ENCODE measurements at places on chromosomes 2 and 18.

- no peak for DNase-seq
Observed at GRCh38 chr2:160921386-160921964, 238.8 kb upstream of the TANK start.

- no peak for DNase-seq
Observed at GRCh38 chr2:42961961-42962360, 169.6 kb upstream of the HAAO start.

DNA sequence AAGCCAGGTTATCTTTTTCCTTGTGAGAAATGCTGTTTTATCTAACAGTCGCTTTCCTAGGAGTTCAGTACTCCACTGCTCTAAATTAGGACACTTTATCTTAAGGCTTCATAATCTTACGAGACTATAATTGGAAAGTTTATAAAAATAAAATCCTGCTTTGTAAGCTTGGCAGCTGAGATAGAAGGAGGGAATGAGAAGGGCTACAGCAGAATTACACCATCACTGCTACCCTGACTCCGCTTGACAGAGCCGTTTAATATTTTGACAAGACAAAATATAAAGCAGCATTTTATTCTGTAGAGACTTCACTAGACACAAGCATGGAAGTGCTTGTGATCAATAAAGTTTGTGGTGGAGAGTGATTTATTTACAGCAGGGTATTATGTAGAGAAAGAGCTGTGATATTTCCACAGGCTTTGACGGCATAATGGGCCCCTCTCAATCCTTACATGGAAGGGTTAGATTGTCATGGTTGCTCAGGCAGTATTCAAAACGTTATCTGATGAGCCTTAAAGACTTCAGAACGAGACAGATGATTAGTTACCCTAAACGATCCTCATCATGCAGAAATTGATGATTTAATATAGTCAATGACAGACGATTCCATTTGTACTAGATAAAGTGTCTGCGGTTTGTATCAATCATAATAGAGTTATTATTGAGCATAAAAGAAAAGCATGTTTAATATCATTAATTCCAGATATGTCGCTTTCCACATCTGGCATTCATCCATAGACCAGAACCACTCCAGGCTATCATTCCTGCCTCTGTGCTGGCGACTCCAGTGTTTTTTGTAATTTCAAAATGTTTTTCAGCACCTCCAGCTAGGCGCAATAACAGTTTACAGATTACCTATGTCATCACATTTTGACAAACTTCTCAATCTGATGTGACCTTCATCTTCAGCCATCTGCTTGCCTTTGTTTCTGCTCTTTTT is 242.2 kb downstream of the FIGN start:
- no peak for DNase-seq

DNA sequence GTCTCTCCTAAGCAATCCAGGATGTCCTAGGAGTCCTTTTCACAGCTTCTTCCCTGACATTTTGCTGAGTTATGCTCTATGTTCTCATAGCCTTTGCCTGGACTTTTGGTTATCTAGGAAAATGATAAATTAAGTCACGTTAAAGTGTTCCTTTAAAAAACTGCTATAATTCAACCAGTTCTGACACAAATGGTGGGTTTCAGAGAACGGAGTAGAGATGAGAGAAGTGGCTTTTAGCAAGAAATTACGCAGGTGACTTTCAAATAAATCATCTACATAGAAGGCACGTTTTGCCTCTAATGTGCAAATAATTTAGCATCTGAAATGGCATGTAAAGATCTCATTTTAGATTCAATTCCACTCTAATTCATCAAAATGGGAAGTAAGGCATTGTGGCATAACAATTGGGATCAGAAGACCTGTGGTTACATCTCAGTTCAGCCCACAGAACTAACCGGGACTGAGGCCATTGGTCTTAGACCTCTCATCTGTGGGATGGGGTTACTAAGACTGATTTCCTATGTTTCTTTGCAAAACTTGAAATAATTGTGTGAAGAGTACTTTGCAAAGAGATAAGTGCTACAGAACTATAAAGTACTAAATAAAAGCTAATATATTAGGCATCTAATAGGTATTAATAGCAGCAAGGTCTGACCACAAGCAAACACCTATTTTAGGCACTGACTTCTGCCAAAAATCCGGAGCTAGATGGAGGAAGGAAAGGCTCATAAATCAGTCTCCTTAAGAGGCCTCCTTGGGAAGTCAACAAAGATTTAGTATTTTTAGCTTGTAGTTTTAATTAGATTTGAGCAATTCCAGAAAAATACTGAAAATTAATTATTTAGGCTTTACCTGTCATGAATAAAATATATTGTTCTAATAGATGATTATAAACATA is 211.4 kb downstream of the PIEZO2 start:
- DNase-seq = no peak

DNA sequence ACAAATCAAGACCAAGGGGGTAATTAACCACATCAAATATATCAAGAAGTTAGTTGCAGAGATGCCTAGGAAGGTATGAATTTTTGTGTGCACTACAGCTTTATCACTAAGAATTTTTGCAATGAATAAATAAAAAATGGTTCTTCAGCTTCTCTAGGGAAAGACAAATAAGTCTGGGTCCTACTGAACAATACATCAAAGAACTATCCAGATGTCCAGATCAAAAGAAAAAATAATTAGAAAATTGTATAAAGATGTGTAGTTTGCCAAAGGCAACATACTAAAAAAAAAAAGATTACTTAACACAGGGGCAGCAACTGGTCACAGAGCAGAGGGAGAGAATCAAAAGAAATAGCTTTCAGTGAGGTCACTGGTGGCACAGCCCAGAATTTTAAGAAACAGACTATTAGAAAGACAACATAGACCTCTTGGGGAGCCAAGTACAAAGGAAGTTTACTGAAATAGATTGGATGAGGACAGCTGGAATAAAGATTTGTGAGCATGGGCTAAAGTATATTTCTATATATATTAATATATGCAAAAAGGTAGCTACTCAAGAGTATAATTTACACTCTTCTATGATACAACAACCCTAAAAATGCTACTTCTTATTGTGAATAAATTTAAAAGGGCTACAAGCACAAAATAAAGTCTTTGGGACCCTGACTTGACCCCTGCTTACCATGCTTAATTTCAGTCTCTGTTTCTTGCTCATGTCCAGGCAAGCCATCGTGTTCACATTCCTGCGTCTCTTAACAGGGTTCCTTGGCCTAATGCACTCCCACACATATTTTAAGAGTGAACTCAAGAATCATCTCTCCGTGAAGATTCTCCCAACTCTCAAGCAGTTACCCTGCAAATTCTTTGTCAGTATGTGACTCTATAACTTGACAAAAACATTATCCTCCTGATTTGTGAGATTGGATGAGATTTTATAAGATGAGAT is 99.0 kb upstream of the GRB14 start:
- DNase-seq = no peak

- DNase-seq = no peak
Observed at GRCh38 chr2:108626995-108627394, 92.3 kb upstream of the RANBP2 start.

DNA sequence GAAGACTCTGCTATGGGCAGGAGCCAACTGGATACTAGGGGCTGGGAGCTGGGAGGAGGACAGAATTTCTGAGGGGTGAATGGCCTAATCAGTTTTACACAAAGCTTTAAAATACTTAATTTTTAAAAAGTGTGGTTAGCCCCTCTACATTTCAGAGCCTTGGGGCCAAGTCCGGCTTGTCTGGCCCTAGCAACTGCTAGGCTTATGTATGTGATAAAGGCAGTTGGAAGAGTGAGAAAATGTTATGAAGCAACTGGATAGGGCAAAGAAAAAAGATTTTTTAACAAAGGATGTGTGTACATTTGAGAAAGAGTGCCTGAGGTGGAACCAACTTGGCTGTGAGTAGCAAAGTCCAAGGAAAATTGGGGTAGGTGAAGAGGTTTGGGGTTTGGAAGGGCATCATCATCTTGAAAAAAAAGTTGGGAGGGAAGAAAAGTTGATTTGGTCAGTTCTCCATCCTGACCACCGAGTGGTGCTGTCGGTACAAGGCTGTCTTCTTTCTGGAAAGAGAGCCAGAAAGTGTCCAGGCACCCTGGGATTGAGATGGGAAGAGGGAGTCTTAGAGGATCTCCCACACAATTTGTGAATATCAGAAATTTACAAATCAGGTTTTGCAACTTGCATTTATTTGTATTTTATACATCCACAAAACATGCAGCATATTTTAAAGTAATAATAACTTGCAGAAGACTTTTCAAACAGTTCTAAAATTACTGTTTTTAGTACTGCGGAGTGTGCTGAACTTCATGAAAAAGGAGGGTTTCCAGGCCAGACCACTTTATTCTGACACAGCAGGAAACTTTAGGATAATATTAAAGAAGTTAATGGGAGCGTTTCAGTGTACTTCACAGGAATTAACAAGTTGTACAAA is 10.5 kb upstream of the CDK15 start:
- DNase-seq = no peak

GRCh38 chr18:49251451-49251850 is 209.0 kb downstream of the DYM start:
- no peak for DNase-seq

Data from NCI-H1436 (cell line).